ENCODE measurements at places on chromosomes 16 and 17.

DNA sequence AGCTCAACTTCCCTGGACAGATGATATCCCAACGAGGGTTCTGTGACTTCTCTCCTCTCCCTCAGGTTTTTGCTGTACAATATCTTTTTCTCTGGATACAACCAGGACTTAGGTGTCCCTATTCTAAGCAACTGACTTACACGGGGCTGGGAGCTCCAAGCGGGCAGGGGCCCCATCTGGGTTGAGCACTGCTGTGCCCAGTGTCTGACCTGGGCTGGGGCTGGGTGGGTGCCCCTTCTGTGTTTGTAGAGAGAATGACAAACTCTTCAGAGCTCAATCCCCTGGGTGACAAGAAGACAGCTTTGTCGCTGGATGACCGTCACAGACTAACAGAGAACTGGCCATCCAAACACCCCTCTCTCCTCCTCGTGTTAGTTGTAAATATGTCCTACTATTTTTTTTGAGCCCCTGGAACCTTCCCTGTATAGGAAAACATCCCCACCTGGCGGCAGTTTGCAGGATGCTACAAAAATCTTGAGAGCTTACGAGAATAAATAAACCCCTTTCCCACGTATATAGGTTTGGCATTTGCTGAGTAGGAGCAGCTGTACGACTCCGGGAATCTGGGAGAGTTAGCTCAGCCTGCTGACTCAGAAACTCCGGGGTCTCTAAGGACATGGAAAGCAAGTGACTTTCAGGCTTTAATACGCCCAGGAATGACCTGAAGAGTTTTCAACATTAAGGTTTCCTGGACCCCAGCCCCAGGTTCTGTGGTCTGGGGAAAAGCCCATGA lies 23.7 kb upstream of the RCVRN start:
- DNase-seq, result no peak

DNA sequence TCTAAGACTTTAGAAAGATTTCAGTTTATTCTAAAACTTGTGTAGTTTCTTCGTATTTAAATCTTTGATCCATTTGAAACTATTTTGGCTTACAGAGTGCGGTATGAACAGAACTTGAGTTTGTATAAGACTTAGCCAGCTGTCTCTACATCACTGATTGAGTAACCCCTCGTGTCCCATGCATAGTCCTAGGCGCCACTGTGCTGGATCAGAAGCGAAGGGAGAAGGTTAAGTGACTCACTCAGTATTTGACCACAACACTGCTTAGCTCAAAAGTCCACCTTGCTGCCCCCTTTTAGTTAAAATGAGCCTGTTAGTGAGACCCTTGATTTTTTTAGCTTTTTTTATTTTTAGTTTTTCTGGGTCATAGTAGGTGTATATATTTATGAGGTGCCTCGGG lies 28.4 kb downstream of the CD300LB start:
- DNase-seq, result no peak

- DNase-seq, result no peak
Measured at GRCh38 chr16:1424028-1424427, 3.5 kb upstream of the UQCC4 start.

- DNase-seq, result peak; percentile 38
Measured at GRCh38 chr17:57463103-57463885, 207.0 kb downstream of the MSI2 start.

DNA sequence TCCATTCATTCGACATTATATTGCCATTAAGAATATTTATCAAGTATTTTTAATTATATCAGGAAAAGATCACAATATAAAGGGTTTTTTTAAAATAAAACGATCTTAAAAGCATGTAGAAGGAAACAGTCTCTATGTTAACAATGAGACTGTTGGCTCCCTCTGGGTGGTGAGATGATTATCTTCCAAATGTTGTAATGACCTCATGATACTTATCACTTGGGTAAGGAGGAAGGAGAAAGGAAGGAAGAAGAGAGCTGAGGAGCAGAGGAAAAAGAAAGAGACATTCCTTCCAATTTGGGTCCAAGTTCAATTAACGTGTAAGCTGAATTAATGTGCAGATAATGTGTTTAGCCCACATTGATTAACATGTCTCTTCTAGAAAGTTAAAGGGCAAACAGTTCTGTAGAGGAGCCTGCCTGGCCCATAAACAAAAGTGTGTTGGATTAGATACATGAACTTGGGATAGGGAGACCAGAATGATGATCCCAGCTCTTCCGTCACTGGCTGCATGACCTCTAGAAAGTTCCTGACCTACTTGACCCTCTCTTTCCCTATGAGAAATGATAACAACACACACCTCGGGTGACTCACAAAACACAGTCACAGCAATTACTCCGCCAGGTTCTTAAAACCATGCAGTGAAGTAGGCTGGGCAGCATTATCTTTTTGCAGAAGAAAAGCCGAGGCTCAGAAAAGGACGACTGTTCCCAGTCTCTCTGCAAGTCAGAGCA lies 32.0 kb downstream of the PIMREG start:
- no peak for DNase-seq

DNA sequence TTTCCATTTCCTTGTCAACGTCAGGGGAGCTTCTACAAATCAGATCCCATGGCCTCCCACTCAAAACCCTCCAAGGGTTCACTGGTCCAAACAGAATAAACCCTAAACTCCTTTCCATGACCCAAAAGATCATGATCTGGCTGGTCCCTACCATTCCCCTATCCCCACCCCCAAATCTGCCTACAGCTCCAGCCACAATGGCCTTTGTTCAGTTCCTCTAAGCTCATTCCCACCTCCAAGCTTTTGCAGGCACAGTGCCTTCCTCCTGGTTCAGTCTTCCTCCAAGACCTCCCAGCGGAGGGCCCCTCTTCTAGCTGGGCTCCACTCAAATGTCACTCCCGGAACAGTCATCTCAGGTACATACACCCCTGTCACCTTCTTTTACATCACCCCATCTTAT lies 2.0 kb downstream of the GPRC5B start:
- no peak for DNase-seq

DNA sequence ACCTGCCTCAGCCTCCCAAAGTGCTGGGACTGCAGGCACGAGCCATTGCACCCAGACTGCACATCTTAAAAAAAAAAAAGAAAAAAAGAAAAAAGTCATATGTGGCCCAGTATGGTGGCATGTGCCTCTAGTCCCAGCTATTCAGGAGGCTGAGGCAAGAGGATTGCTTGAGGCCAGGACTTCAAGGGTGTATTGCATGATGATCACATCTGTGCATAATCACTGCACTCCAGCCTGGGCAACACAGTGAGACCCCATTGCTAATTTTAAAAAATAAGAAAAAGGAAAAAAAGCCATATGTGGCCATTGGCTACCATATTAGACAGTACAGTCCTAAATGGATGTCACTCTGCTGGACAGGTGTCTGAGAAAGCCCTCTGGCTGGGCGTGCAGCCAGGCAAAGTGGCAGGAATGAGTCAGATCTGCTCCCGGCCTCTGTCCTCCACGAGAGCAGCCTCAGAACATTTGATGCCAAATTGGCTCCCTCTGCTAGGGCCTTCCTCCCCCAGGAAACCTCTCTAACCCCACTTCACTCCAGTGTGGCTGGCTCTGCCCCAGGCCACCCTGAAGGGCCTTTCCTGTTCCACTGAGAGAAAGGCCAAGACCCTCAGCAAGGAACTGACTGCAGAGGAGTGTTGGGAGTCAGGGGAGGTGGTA lies 14.7 kb downstream of the CA7 start:
- no peak for DNase-seq

- DNase-seq, result no peak
Measured at GRCh38 chr16:67388191-67388590, 5.1 kb downstream of the TPPP3 start.

GRCh38 chr16:27721531-27722181 lies 171.7 kb downstream of the KATNIP start:
- no peak for DNase-seq

- DNase-seq, result no peak
Measured at GRCh38 chr16:88329726-88330700, 52.7 kb upstream of the ZNF469 start.

GRCh38 chr16:29307598-29308507 lies 98.7 kb downstream of the NPIPB11 start:
- DNase-seq, result no peak

- no peak for DNase-seq
Measured at GRCh38 chr17:81813861-81814683, 10.1 kb downstream of the GCGR start.

DNA sequence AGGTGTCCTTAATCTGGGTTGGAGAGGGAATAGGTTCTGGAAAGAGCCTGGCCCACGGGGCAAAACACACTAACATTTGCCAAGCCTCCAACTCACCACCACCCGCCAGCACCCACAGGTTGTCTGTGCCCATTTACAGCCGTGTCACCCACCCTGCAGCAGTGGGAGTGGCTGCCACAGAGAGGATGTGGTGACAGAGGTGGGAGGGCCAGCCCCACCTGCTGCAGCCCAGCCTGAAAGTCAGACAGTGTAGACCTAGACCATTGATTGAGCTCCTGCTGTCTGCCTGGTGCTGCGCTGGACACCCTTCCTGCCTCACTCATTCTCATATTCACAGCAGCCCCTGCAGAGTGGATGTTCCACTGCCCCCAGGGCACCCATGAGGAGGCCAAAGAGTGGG lies 44.7 kb downstream of the IL21R start:
- DNase-seq, result no peak
